ENCODE measurements at places on chromosomes 3 and 15.

- DNase-seq = no peak
Measured at GRCh38 chr3:141934354-141934753, 57.9 kb downstream of the ATP1B3 start.

GRCh38 chr3:90025019-90025418, 917.6 kb downstream of the EPHA3 start:
- DNase-seq = no peak

DNA sequence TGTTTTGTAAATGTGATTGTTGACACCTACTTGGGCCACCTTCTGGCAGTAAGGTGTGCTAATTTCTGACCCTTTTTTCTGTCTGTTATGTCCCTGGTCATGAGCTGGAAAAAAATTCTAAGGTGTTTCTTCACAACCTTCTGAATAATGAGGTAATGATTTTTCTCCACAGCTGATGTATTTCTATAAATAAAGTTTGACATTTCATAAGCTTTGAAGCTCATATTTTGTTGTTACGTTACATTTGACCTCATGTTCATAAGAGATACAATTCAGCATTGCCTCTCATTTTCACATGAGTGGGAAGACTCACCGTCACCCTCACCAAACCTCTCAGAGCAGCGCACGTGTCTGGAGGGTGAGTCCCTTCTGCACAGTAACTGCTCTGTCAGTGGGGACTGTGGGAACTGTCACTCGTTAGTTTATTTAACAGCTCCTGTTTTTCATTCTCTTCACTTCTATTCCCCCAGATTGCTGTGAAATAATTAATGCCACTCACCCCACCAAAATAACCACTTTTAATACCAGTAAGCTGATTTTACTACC, 140.9 kb downstream of the PLCL2 start:
- DNase-seq = no peak

- no peak for DNase-seq
Measured at GRCh38 chr3:70061096-70061495, 61.6 kb downstream of the SAMMSON start.

DNA sequence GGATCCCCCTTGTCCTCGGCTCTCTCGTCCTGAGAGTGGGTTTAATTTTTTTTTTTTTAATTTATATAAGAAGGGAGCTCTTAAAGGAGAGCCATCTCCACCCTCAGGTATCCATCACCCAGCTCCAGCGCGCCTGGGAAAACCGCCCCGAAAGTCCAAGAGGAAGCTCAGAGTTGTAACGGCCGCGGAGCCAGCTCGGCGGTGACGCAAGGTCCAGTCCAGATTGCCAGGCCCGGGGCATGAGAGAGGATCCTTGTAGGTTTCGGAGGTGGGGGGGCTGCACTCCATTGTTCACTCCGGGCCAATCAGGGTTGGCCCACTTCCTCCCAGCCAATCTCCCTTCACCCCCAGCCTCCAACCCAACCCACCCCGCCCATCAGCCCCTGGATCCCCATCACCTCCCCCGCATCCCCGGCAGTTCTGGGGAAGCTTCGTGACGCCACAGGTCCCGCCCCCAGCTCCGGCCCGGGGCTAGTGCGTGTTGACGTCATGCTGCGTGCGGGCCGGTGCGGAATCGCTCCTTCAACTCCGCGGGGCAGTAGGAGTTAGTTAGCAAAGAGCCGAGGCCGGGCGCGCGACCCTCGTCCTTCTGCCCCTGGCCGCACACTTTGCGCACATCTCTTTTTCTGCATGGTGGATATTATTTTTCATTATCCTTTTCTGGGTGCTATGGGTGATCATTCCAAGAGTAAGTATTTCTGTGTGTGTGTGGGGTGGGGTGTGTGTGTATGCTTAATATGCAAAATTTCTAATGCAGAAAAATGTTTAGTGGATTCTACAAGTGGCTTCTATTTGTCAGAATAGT, at the start of gene ISL2:
Gene ISL2, plus strand, starts transcription at position 520 of the 805 bp plus-strand sequence. Its CDS starts 111 bp downstream, at position 631.
- no peak for DNase-seq
